Right cardiac atrium (tissue), 5 donors: ENCODE measurements at places on chromosomes 13 and 19.
A peak's percentile ranks its signal among the peaks of the same experiment; 100 is the strongest.

- DNase-seq, result no peak
Measured at GRCh38 chr19:2391118-2391725, 31.2 kb downstream of the TMPRSS9 start.

DNA sequence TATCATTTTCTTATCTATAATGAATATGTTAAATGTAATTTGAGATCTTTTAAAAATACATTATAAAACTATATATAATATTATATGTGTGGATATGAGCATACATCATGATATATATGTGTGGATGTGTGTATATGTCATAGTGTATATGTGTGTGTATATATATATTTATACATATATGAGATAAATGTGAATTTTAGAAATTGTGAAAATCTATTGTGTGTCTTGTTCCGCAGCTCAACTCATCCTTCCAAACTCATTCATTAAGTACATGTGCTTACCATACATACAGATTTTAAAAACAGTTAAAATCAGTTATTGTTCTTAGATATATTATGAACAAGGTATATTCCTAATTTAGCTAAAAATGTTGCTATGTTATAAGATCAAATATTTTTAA, 435.2 kb upstream of the MIR17HG start:
- no peak for DNase-seq

- no peak for DNase-seq
Measured at GRCh38 chr13:107275945-107276614, 708.1 kb upstream of the ARGLU1 start.

DNA sequence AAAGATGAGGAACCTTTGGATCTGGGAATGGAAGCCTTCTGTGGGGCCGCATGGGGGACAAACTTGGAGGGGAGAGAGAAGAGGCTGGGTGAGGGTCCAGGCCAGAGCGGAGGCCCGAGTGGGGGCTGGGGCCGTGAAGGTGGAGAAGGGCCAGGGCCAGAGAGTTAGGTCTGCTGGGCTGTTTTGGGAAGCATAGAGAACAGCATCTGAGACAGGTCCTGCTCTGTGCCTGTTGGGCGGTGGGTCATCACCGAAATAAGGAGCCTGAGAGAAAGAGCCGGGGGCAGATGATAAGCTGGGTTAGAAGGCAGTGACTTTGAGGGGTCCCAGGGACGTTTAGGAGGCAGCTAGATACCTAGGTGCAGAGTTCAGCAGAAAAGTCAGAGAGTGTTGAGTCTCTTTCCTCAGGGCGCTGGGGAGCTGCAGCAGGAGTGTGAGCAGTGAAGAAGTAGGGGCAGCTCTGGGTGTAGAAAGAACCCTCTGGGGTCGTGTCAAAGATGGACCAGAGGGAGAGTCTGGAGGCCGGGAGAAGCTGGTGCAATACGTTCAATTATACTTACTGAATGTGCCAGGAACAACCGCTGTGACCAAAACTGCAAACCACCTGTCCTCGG, 2.7 kb downstream of the SPACA6 start:
- no peak for DNase-seq

GRCh38 chr19:49832556-49832955, 14.5 kb downstream of the MED25 start:
- DNase-seq, result no peak

DNA sequence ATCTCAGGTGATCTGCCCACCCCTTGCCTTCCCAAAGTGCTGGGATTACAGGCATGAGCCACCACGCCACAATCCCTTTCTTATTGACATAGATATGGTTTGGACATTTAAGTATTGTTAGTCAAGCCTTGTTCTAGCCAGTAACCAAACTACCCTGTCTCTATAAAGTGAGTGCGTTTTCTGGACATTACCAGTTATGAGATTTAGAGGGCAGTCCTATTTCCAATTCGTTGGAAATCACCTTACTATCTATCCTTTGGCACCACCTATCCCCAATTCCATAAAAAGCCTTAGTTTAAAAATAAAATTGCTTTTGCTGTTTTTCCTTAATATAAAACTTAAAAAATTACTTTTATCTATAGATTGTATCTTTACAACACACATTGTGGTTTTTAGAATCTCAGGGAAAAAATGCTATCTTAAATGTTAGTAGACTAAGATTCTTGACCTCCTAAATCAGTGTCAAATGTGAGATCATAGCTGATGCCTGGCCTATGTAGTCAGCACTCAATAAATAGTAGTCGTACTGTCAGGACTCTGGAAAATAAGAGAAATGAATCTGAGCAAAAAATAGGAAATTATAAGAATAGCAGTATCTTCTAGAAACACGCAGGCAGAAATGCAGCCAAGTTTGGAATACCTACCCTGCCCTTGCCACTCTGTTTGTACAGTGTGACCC, 57.0 kb downstream of the NUFIP1 start:
- DNase-seq, result no peak

DNA sequence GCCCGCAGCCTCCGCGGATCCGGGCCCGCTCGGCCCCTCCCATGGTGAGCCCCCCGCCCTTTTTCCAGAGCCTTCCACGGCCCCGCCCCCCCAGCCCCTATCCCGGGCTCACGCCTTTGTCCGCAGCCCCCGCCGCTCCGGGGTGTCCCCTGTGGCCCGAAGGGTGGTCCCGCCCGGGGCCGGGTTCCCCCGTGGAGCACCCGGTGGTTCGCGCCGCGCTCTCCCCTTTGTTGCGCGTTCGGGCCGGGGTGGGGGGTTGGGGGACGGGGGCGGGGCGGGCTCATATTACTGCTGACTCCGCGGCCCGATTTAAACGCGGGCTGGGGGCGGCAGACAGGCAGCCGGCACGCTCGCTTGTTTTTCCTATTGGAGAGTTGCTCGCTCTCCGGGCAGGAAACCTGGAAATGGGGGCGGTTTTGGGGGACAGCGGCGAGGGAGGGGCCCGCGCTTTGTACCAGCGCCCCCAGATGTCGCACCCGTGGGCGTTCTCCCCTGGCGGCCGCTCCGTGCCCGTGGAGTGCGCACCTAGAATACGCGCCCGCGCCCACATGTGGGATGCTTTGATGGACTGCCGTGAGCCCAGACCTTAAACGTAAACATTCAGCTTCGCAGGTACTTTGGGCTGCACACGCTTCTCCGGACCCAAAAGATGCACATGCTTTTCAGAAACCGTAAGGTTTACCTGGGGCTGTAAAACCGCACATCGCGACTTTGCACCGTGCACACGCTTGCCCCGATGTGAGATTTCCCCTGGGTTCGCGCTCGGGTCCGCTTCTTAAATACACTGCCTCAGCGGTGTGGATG, 699 bp downstream of the PTOV1 start:
- peak; percentile 83 for DNase-seq

DNA sequence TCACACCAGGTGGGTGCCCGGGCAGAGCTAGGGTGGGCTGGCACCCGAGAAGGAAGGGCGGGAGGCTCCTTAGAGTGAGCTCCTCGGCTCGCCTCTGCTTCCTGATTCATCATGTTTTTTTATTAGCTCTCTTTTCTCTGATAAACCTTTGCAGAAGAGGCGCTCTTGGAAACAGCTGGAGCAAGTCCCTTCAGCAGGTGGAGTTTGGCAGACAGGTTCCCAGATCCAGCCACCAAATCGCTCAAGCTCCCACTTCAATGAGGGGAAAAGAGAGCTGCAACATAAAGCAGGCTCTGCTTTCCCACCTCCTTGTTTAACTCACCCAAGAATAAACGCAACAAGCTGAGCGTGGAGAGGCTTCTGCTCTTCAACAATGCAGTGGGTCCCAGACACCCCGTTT, 244.8 kb downstream of the TSHZ3 start:
- no peak for DNase-seq
